ENCODE measurements at places on chromosomes 5 and 9.

DNA sequence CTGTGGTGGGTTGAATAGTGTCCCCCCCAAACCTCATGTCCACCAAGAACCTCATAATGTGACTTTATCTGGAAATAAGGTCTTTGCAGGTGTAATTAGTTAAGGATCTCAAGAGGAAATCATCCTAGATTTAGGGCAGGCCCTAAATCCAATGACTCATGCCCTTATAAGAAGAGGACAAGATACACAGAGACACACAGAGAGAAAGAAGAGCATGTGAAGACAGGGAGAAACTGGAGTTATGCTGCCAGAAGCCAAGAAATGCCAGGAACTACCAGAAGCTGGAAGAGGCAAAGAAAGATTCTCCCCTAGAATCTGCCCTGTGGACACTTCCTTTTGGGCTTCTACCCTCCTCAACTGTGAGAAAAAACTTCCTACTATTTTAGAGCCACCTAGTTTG is 8.8 kb downstream of the FAM13B start:
- DNase-seq = no peak

GRCh38 chr9:121574774-121575519 is 75.3 kb upstream of the GGTA1 start:
- DNase-seq = no peak

GRCh38 chr9:13354733-13355132 is 75.2 kb upstream of the MPDZ start:
- no peak for DNase-seq

- DNase-seq = no peak
Observed at GRCh38 chr9:114288193-114289091, 34.5 kb upstream of the ORM1 start.

GRCh38 chr9:126633881-126634558 is 20.3 kb downstream of the LMX1B start:
- no peak for DNase-seq

DNA sequence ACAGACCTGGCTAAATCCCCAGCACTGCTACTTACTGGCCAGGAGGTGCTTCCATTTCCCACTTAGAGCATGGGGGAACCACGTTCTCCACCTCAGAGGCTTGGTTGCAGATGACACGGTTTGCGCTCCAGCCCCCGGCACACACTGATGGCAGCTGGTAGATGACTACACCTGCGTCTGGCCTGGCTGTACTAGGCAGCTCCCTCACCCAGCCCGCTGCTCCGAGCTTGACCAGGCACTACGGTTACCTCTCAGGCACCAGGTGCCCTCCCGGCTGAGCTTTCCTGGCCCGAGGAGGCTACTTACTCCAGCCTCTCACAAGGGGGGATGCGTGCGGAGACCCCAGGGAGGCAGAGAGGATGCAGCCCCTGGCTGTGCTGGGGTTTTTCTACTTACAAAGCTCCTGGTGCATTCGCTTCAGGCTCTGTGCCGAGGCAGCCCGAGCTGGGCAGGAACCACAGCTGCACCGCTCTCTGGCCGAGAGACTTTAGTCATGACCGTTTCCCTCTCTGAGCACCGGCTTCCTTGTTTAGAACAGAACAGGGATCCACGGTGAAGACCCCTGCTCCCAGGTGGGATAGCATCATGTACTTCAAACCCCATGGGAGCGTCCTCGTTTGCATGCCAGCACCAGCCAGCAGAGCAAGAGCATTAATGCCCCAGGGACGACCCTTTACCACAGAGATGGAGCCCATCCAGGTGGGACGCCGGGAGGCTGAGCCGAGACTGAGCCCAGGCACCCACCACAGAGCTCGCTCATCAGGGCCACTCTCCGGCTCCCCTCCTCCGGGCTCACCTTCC is 7.6 kb upstream of the GBGT1 start:
- no peak for DNase-seq

DNA sequence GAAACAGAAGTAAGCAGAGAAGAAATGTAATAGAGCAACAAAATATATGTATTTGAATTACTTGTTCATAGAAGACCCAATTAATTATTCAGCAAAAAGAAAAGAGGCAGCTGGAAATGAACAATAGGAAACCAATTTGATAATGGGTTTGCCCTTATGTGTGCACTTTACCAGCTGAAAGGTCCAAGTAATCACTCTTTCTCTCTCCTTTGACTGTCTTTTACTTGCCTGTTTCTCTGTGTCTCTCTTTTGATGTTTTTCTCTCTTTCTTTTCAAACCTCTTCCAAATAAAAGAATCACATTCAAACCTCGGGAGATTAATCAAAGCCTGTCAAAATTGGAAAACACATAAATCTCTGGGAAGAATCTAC is 51.5 kb downstream of the CTNND2 start:
- DNase-seq = no peak
